ENCODE measurements at places on chromosomes 5 and 9.

DNA sequence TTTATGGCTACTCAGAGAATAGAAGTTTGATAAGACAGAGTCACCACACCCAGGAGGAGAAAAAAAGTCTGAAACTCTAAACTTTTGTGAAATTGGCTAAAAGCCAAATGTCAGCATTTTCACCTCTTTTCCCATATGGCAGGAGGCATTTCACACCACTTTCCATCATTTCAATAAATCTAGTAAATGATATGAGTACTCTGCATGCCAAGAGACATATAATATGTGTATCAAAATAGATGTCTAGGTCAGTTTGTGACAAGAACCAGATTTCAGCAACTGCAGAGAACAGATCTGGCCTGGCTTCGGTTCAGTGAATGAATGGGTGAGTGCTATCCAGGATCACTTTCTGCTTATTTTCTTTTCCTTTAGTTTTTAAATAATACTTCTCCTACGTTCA is 470.8 kb downstream of the ENC1 start:
- DNase-seq: no peak

GRCh38 chr5:154168395-154168794 is 22.1 kb upstream of the GALNT10 start:
- DNase-seq: no peak

DNA sequence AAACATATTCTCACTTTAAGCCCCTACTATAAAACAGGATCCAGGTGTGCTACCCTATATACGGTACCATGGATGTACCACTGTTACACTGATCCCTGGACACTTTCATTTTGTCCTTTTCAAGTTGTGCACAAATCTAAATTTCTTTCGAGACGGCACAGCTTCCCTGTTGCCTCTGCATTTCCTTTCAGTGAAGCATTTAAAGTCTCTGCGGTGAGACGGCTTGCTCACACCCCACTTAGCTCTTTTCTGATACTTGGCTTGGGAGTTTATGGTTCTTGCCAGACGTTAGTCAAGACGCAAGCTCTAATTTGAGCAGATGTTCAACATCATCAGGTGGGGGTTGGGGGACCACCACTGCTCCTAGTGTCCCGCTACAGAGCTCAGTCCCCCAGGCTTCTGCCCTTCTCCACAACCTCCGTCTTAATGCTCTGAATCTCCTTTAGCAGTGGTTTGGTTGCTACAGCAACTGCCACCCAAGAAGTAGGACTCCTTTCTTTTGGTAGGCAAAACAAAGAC is 15.8 kb downstream of the F2RL2 start:
- DNase-seq: no peak

DNA sequence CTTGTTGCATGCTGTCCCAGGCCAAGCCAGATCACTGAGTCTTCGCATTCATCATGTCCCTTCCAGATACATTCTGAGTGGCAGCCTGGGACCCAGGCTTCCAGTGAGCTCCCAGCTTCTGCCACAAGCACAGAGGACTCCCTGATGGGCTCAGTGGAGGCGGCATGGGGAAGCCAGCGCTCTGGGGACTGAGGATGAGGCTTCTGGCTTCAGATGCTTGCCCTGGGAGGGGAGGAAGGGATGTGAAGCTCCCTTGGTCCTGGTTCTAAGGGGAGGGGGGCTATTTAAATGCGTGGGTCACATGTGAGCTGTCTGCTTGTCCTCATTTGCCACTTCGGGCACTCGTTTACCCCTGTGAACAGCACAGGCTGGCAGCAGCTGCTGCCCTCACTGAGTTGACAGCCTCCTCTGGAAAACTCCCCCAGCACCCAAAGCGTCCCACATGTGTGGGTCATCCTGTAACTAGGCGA is 174.0 kb downstream of the NR3C1 start:
- no peak for DNase-seq

DNA sequence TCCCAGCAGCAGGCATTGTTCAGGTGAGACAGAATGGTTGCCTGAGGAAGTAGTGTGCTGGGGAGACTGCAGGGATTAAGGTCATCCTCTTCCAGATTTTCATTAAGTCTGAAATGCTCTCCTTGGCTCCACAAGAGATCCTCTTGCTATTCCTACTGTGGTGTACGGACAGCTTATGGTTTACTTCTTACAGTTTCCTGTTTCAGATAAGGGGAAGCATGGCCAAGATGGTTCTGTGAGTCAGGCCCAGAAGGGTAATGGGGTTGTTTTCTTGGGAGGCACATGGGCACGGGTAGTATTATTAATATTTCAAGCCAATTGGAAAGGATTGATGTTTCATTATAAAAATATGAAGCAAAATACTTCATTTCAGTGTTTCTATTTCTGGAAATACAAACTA is 42.9 kb downstream of the GLRX start:
- DNase-seq: no peak

DNA sequence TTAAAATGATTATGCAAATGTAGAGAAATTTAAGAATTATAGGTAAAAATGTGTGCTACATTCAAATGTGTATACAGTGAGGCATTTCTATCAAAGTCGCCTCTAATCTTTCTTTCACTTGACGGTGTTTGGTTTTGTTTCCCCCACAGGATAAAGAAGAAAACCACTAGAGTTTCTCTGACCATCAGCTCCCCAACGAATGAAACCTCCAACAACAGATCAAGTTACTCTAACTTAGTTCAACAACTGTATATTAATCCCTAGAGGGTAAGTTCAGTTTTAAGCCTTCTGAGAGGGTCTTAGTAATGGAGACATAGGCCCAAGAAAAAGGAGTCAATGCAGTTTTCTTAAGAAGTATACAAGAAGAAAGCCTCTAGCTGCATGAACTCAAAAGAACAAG is 11.5 kb upstream of the MYOT start:
- peak; percentile 17 for DNase-seq

DNA sequence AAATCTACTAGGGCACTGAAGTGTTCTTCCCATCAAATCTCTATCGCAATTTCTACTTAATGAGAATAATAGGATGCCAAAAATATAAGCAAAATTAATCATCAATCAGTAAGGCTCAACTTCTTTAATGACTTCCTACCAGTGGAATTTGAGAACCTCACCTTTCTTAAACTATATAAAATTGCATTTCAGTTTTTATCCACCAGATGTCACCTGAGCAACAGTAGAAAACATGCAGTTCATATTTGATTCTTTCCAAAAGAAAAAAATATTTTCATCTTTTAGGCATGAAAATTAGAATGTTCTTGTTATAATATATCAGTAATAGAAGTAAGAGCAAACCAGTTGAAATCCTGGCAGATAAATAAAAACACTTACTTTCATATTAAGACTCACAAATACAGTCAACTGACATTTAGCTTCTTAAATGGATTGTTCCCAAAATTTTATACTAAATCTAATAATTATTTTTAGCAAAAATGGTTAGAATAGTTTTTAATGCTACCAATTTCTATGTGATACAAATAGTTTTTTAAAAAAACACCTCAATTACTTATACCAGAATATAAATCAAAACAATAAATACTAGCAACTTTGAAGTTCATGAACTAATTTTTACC is 13.4 kb upstream of the CCDC112 start:
- DNase-seq: no peak

- DNase-seq: peak; percentile 94
These were observed 49.6 kb upstream of the FOXE1 start for GRCh38 chr9:97803167-97804058.

- no peak for DNase-seq
These were observed 1792.3 kb downstream of the EFNA5 start for GRCh38 chr5:105878402-105878801.

- DNase-seq: no peak
These were observed 289.7 kb downstream of the OSTF1 start for GRCh38 chr9:75378036-75378435.

GRCh38 chr9:111890334-111890733 is 6.3 kb upstream of the UGCG start:
- no peak for DNase-seq

DNA sequence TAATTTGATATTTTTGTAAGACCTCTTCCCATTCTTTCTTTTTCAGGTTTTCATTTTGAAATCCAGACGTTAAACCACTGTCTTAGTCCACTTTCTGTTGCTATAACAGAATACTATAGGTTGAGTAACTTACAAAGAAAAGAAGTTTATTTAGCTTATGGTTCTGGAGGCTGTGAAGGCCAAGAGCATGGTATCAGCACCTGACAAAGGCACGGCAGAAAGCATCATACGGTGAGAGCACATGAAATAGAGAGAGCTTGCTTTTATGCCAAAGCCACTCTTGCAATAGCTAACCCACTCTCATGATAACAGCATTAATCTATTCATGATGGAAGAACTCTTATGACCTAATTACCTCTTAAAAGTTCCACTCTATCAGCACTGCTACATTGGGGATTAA is 255.6 kb upstream of the PDE4D start:
- no peak for DNase-seq

- peak; percentile 36 for DNase-seq
These were observed 142.9 kb downstream of the SLCO4C1 start for GRCh38 chr5:102153003-102153759.

GRCh38 chr5:113221294-113222176 is 213.3 kb downstream of the TSSK1B start:
- no peak for DNase-seq

DNA sequence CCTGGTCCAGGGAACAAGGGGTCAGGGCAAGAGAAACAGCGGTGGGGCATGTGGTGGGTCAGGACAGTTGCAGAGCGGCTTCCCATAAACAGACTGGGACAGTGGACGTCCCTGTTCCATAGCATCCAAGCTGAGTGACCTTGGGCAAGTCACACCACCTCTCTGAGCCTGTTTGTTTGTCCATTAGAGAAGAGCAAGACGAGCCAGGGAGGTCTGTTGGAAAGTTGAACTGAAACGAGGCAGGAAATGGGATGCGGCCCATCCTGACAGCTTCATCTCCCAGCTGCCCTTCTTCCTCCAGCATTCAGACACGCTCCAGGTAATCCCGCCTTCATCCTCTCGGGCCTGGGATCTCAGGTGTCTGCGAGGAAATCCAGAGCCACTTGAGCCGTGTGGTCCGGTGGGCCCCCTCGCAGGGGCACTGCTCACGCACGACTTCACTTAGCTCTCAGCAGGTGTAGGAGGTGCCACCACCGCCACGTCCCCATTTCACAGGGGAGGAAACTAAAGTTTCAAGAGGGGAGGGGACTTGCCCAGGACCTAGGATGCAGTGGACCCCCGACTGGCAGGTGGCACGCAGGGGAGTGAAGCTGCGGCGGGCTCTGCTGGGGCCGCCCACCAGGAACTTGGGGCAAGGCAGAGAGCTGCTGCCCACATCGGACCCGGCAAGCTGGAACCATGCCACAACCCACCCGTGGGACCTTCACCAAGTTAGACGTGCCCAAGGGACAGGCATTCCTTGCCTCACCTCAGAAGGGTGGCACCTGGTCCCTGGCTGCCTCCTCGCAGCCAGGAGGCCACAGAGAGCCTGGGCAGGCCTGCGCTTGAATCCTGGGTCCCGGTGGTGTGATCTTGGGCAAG is 13.0 kb downstream of the PTGES2 start:
- no peak for DNase-seq

- no peak for DNase-seq
These were observed 2.0 kb upstream of the ENC1 start for GRCh38 chr5:74642543-74642863.

GRCh38 chr5:17222664-17223063 is 5.2 kb downstream of the BASP1 start:
- no peak for DNase-seq

DNA sequence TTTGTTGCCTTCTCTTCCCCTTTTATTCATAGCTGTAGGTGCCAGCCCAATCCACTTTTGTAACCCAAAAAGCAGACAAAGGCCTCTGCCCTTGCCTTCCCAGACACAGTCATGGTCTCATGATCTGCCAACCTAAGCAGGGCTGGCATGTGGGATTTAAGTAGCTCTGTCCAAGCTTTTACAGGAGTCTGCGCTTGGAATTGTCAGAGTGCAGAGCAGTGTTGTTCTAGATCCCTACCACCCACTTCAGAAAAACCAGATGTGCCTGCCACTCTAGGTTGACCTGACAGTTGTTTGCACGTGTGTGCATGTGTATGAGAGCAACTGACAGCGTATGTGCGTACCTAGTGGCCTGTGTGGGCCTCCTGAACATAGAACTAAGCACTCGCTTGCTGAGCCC is 87.8 kb upstream of the SPRY4 start:
- no peak for DNase-seq

GRCh38 chr9:137297966-137298365 is 4.1 kb downstream of the NRARP start:
- DNase-seq: no peak

DNA sequence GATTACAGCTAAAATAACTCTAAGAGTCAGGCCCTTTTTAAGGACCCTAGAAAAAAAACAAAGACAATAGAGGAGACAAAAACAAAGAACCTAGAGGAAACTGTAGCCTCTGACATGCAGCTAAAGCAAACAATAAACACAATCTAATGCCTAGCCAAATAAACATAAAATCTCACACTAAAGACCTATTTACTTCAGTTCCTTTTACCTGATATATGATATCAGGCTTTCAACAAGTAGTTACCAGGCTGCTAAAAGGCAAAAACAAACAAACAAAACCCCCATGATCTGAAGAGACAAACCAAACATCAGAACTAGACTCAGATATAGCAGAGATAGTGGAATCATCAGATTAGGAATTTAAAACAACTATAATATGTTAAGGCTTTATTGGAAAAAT is 226.5 kb upstream of the POU5F2 start:
- no peak for DNase-seq

DNA sequence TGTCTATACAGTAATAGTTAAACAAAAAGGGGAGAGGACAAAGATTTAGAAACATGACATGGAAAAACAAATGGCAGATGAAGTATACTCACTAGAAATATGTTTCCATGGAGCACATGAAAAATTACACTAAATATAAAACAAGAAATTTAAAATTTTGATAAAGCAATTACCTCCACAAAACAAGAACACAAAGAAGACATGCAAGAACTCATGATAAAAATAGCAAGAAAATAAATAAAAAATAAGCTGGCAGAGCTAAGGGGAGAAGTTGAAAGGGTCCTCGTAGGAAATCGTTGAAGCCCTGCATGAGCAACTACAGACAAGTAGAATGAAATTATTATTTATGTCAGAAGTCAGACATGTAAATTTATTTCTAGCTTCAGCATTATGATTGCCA is 22.6 kb upstream of the TMEM171 start:
- DNase-seq: no peak
